ENCODE measurements at places on chromosomes 3 and 15.

- no peak for DNase-seq
Observed at GRCh38 chr3:48129921-48130320, 58.3 kb downstream of the CDC25A start.

GRCh38 chr15:70379938-70380883 is 282.5 kb upstream of the TLE3 start:
- DNase-seq, result no peak

DNA sequence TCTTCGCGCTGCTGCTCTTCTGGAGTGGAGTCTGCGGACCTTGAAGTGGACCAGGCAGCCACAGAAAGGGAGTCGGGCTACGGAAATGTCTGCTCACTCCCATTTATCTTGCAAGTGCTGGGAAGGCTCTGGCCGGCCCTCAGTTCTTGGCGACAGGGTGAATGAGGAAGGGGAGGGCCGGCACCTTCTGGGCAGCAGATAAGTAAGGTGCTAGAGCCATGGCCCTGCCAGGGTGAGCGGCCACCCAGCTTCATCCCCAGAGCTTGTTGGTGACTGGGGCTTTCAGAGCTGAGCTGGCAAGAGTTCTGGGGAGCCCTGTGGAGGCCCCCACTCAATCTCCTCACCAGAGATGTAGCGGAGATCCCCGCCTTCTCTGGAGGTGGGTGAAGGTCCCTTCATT is 103.5 kb downstream of the ASB7 start:
- no peak for DNase-seq

DNA sequence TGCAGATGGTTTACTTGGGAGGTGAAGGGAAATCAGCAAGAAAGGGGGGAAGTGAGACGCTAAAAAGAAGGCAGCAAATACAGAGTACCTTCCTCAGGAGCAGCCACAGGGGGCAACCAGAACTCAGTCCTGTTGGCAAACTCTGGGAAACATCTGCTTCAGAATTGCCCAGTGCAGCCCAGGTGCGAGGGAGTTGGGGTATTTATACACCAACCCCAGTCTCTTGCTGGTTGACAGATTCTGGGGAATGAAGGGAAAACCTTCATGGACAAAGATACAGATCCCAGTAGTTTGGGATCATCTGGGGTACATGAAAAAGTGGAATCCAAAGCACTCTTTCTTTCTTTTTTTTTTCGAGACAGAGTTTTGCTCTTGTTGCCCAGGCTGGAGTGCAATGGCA is 25.3 kb upstream of the PGPEP1L start:
- no peak for DNase-seq

- DNase-seq, result no peak
Observed at GRCh38 chr3:169699070-169699469, 35.6 kb upstream of the MECOM start.

GRCh38 chr3:134007819-134008218 is 21.9 kb downstream of the SLCO2A1 start:
- DNase-seq, result no peak

DNA sequence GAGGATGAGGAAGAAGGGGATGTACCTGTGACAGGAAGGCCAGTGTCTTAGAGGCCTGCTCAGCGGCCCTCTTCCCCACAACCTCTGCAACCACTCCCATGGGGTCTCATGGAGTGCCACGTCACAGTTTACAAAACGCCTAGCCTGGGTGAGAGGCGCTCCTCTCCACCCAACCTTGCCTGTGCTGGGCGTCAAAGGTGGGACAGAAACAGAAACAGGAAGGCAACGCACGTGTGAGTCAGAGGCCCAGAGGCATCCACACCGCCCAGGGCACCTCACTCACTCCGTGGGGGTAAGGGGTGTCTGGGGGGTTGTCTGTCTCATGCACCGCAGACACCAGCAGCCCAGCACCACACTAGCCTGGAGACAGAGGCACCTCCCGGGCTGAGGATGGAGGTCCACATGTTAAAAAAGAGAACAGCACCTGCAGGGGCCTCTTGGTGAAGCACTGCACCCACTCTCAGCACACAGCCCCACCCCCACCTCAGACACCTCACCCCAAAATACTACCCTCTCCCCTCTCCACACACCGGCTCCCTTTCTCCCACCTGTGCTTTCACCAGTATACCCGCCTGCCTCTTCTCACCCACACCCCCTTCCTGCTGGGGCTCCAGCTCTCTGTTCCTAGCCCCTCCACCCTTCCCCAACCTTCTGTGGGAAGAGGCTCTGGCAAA is 4.7 kb upstream of the CALML4 start:
- DNase-seq, result no peak

DNA sequence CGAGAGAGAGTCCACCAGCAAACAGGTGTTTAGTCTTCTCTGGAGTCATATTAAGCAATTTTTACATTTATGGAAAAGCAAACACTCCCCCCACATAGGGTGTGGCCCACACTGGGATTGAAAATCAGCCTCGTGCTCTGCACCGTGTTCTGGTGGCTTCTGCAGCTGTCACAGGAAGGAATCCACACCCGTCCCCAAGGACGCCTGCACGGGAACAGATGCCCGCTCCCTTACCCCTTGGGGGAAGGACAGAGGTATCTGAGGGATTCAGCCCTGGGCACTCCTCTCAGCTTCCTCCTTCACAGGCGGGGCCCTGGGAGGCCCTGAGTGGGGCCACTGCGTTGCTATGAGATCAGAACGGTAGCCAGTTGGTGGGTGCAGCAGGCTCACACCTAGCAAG is 27.8 kb downstream of the LIPC start:
- DNase-seq, result no peak

DNA sequence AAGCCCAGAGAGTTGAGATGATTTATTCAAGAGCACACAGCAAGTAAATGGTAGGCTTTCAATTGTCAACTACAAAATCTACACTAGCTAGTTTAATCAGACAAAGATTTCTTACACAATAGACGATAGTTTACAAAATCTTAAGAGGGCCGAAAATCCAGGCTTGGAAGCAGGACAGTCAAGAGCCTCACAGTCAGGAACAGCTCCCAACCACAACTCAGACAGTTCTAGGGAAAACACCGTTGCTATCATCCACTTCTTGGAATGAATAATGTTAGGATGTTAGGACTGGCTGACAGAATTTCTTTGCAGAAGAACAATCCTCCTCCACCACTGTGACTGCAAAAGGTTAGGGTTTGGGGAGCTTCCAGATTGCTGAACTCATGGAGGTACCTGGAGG is 290.8 kb upstream of the ZPLD1 start:
- DNase-seq, result no peak

DNA sequence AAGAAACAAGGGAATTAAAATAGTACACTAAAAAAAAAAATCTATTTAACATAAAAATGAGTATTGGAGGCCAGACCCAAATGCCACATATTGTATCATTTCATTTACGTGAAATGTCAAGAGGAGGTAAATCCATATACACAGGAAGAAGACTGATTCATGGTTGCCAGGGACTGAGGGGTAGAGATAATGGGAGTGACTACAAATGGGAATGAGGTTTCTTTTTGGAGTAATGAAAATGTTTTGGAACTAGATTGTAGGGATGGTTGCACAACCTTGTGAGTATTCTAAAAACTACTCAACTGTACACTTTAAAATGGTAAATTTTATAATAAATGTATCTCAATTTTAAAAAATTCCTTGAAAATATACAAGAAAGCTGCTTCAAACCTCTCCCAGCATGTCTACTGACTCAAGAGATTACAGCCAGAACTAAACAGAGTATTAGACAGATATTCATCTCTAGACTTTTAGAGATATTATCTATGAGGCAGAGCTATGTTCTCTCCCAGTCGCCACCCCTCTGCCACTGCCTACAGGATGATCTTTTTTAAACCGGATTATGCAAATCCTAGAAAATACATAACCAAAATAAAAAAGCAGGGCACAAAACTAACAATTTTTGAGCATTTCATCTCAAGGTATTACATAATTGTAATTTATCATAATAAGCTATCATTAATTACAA is 6.2 kb downstream of the HLTF start:
- DNase-seq, result no peak

- no peak for DNase-seq
Observed at GRCh38 chr3:27559835-27560234, 75.7 kb upstream of the SLC4A7 start.

- DNase-seq, result no peak
Observed at GRCh38 chr3:153652076-153652475, 469.1 kb upstream of the ARHGEF26 start.

DNA sequence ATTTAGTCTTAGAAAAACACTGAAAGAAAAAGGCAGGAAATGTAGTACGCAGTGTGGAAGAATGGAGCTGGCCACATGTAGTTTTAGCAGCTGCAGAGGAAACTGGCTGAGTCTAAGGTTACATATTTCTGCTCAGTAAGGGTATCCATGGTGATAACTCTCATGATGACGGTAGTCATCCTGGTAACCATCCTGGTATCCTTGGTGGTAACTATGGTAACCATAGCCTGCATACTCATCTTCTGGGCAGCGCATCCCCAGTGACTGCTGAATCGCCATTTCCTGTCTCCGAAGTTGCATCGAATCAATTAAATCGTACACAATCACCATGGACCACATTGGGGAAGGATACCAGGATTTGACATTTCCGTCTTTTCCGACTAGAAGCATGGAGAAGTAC is 35.7 kb downstream of the CCDC80 start:
- no peak for DNase-seq

DNA sequence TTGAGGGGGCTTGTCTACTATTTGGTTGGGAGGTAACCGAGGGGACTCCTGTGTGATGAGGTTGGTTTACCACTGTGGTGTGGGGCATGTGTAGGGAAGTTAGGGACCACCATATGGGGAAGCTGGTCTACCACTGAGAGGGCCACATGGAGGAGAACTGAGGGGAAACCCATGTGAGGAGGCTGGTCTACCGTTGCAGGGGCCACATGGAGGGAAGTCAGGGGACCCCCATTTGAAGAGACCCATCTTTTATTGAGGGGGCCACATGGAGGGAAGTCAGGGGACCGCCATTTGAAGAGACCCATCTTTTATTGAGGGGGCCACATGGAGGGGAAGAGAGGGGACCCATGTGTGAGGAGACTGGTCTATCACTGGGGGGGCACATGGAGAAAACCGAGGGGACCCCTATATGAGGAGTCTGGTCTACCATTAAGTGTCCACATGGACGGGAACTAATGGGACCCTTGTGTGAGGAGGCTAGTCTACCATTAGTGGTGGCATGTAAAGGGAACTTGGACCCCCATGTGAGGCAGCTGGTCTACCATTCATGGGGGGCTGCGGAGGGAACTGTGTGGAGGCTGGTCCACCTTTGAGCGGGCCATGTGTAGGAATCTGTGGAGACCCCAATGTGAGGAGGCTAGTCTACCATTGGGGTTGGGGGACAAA is 165.5 kb downstream of the FBLN2 start:
- no peak for DNase-seq

GRCh38 chr3:172121981-172122380 is 82.6 kb downstream of the FNDC3B start:
- DNase-seq, result no peak

GRCh38 chr3:118842147-118842863 is 192.3 kb downstream of the IGSF11 start:
- no peak for DNase-seq

DNA sequence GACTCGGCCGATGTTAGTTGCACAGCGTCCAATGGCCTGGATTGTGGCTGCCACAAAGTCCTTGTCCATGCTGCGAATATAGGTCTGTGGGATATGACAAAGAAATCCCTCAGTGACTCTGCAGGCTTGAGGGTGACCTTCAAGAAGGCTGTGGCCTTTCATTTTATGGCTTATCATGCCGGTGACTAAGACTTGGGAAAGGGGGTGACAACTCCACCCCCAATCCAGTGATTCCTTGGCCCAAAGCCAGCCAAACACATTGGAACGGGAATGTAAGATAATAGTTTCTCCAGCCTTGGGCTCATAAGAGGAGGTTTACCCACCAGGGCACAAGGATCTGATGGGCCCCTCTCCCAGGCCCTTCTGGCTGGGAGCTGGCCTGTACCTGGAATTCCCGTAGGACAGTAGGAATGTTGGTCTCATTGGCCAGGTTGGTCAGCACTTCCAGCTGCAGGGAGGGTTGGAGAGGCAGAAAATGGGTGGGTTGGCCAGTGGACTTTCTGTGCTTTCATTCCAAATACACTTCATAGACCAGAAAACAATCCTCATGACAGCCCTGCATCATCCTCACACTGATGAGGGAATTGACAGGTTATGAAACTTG is 30.7 kb upstream of the CPEB1 start:
- DNase-seq, result no peak

DNA sequence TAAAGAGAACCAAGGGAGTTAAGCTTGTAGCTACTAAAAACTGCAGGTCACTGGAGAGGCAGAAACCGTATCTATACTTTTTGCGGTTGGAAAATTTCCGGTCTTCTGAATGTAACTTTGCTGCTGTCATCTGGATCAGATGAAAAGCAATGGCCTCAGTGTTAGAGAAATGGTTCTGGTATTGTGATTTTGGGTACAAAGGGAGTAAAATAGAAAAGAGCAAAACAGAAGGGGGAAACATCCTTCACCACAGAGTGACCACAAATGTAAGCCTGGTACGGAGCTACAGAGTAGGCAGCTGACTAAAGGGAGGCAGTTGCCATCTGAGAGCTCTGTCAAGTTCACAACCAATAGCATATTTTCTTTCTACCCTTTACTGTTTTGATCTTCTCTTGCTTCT is 5.6 kb downstream of the CD96 start:
- DNase-seq, result no peak

GRCh38 chr15:89893696-89894447 is at the start of gene AP3S2:
AP3S2 (minus strand) TSS chr15:89893994; CDS start chr15:89893949, 45 bp downstream.
- DNase-seq, result peak; percentile 79

GRCh38 chr15:70956201-70956995 is 63.8 kb downstream of the LRRC49 start:
- no peak for DNase-seq

Measured in stimulated activated CD8-positive, alpha-beta memory T cell treated with anti-CD3 and anti-CD28 coated beads, Interleukin-15, amount 100 ng/mL, for 1 hour (primary cell).